NCI-H2107 (cell line): ENCODE measurements at places on chromosomes 5 and 9.

GRCh38 chr5:121171834-121172233, 679.8 kb upstream of the FTMT start:
- no peak for DNase-seq

GRCh38 chr9:96875461-96876142, 21.3 kb upstream of the ZNF782 start:
- peak; percentile 77 for DNase-seq

DNA sequence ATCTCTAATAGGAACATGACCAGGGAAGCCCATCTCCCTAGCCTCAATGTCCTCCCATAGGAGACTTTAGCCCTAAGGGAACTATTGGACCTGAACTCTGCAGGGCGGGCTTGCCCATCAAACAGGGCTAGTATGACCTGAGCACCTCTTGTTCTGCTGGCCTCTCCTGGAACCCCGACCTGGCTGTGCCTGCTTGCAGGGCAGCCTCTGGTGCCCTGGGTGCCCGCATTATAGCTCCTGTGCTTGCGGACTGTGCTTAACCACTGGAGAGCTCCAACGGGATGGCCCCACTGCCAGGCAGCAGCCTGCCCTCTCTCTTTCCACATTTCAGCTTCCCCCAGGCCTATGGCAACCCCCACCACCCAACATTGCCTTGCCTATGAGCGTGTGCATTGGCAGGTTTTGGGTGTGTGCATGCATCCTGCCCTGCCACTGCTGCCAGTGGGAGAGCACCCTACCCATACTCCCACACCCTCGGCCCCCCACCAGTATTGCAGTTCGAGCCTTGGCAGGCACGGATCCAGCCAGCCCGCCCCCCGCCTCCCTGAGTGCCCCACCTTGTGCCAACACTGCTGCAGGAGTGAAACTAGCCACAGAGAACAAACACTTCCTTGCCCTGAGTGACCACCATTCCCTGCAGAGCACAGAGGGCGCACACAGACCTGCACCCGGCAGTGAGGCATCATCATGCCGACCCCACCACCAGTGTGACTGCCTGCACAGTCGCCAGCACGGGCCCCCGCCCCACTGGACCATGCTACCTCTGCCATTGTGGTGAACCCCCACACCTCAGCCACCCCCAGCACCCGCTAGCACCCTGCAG, 1123.8 kb upstream of the CDH6 start:
- no peak for DNase-seq

DNA sequence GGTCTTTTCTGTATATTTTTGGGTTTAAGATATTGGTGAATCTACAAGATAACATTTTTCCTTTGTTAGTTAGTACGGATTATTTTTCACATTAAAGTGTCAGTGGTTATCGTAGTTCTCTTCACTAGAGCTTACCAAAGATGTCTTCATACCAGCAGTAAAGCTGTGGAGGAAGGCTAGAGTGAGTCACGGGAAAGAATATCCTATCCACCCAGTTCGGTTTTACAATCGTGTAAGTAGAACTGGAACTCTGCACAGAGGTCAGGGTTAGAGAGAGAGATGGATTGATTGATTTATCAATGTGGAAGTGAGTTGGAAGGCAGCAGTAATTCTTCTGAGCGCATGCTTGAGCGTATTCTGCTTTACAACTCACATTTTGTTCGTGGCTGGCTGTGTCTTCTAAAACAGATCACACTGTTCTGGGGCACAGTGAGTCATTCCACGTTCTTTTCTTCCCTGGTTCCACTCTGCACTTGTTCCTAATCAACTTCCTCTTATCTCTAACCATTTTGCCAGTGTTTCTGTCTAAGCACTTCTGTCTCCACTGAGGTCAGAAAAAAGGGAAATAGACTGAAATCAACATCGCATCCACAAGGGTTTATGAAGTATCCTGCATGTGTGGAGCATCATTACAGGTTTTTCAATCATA, 86.5 kb upstream of the ARRDC3 start:
- DNase-seq: no peak

DNA sequence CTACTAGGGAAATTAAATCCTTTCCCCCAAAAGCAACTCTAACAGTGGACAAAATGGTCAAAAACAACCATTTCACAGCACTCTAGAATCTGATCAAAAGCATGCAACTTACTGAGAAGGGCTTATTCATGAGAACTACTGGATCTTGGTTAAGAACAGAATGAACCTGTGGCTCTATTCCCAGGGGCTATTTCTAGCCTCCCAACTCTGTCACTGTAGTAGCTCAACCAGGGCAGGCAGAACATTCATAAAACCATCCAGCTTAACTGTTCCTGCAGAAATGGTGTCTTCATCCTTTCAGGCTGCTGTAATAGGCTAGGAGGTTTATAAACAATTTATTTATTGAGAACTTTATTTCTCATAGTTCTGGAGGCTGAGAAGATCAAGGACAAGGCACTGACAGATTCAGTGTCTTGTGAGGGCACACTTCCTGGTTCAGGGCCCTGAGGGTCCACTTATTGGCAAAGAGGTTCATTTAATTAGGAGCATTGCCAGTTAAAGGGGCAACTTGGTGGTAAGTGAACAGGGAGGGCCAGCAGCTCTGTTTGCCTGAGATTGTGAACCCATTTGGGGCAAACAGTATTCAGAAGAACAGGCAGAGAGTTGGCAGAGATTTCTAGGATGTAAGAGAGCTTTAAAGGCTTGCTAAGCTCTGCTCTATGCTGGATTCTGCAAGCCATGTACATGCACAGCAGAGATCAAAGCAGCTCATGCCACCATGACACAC, 238.5 kb upstream of the FBXL7 start:
- no peak for DNase-seq

GRCh38 chr5:179488491-179488890, 61.9 kb upstream of the RUFY1 start:
- DNase-seq: no peak

GRCh38 chr5:139245637-139246339, 47.6 kb upstream of the SIL1 start:
- no peak for DNase-seq

DNA sequence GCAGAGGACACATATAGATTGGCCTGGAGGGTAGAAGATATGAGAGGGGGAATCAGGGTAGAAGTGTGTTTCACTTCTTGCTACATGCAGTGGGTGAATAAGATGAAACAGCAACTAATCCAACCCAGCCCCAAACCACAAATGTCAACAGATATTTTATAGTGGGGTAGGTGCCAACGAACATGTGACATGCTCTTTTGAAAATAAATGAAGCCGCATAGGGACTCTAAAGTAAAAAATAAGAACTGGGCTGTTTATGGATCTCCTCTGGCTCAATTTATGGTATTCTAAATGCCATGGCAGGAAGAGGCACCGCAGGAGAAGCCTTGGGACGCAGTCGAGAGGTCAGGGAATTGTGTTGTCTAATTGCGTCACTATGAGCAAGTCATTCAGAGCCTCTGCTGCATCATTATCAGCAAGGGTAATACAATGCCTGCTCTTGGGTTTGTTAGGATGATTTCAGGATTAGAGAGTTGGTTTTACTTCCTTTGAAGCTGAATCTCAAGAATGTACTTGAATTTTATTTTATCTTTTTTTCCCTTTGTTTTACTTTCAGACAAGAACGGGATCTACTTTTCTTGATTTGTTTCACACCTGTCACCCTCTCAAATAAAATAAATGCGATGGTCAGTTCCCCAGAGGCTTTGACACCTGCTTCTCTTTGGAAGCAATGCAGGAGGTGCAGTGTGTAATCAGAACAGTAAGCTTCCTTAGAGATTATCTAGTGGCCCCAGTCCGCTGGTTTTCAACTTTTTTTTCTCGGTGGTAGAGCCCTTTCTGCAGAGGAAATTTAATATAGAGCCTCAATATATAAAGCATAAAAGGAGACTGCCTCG, 375.6 kb upstream of the CLINT1 start:
- peak; percentile 46 for DNase-seq

DNA sequence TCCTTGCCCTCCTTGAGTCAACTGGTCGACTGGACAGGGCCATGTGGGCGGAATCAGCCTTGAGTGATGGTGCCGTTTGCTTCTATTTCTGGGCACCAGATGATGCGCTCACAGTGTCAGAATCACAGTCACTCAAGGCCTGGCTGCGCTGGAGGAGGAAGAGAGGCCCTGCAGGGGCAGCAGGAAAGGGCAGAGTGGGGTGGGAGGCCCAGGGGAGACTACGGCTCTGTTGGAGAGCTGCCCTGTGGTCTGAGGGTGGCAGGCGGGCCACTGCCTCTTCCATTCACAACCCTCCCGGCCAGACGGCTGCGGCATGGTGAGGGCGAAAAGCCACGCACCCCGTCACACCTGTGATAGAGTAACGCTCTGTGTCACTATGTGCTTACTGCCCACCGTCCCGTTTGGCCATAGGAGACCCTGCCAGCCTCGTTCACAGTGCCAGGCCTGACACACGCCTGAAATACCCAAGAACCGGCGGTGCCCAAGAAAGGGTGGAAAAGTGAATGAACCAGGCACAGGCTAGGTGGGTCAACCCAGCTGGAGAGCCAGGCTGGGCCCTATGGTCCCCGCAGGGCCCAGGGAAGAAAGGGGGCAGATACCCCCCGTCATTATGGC, 9.9 kb downstream of the PLPP7 start:
- no peak for DNase-seq

DNA sequence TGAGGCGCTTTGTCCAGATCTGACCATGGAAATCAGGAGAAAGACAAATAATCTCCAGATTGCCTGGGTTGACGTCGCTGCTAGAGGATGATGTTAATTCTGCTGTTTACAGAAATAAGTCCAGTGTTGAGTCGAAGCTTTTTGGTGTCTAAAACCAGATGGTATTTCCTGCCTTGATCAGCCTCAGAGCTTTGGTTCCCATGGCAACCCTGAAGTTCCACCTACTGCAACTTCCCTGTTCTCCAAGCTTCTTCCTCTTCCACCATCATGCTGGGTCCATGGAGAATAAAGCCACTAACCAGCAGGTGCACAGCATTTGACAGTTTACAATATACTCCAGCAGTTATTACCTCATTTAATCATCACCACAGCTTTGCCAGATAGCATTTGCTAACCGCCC, 18.0 kb upstream of the GABBR2 start:
- DNase-seq: no peak
